Right atrium auricular region (tissue), 2 donors: ENCODE measurements at places on chromosomes 5 and 9. TPM values are rescaled to one million over a fixed set of nuclear protein-coding genes. Genes with fewer than 3 reads are reported as not detected.

GRCh38 chr5:135966790-135967189 is 12.0 kb upstream of the LECT2 start:
- H3K4me1 ChIP-seq = no peaks in the 10 kb centered on the region
- no peak overlapping the region for H3K4me3 ChIP-seq
- no peaks in the 10 kb centered on the region for H3K27me3 ChIP-seq
- H3K36me3 ChIP-seq = no peaks in the 10 kb centered on the region
- no peak overlapping the region for H3K27ac ChIP-seq
- no peak for DNase-seq

DNA sequence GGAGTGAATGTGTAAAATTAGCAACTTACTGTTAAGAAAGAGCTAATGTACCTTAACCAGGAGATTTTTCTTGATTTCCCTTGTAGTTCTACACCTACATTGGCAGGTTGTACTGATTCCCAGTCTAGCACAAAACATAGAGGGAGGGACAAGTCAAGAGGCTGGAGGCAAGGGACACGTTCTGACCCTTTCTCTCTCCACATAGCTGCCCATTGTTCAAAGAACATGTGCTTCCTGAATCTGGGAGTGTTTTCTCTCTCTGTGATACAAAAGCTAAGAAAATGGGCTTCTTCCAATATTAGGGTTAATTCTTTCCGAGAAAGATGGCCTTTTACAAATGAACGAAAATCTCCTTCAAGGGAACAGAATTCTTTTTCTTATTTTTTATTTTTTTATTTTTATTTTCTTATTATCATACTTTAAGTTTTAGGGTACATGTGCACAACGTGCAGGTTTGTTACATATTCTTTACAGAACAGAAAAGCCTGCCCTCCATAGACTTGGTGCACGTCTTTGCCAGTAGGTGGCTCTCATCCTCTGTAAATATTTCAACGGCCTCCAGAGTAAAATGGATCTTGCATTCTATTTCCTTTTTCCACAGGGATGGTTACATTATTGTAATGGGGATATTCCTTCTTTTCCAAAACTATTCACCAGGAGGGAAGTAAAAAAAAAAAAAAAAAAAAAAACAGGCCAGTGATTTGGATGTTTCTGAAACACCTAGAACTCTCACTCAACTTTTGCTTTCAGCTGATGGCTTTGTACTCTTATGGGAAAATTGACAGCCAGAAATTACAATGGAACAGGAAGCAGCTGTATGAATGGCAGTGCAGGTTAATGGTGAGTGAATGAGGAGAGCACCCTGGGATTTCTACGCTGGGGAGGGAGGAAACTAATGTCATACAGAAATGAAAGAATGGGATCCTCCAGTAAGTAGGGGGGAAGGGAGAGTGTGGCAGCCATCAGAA is 13.1 kb upstream of the IFNA5 start:
- H3K36me3 ChIP-seq = peaks cover 19% of the 10 kb centered on the region
- no peaks in the 10 kb centered on the region for H3K27me3 ChIP-seq
- no peak for DNase-seq
- no peak overlapping the region for H3K4me3 ChIP-seq
- no peak overlapping the region for H3K27ac ChIP-seq

GRCh38 chr5:74311961-74312360 is 328.6 kb downstream of the ENC1 start:
- no peak for DNase-seq
- H3K36me3 ChIP-seq = no peaks in the 10 kb centered on the region
- H3K4me3 ChIP-seq = no peak overlapping the region
- H3K4me1 ChIP-seq = no peaks in the 10 kb centered on the region
- H3K27ac ChIP-seq = no peak overlapping the region

The ZNF484 gene
- 6.6 TPM for total RNA-seq

The SHISAL2B gene
- total RNA-seq = not detected

GRCh38 chr9:126514037-126514821 is 99.5 kb upstream of the LMX1B start:
- no peak for DNase-seq
- H3K27me3 ChIP-seq = peaks cover 5% of the 10 kb centered on the region

DNA sequence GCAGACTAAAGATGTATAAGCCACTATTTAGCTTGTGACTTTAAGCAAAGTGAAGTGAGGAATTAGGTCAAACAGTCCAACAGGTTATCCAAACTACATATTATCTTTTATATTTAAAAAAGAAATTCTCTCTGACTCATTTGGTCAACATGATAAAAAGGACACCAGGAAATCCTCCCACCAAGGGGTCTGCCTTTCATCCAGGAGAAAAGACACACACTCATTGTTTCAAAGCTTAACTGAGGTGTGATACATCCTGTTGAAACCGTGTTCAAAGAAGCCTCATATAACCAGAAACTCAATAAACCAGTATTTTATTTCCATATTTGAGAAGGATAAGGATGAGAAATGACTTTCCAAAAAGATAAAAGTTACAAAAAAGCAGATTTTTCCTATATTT is 417.1 kb downstream of the HCN1 start:
- no peak overlapping the region for H3K27ac ChIP-seq
- no peak for DNase-seq
- no peak overlapping the region for H3K4me3 ChIP-seq
- H3K4me1 ChIP-seq = no peaks in the 10 kb centered on the region
- H3K36me3 ChIP-seq = no peaks in the 10 kb centered on the region

The BTNL9 gene
- total RNA-seq = 23.5 TPM

DNA sequence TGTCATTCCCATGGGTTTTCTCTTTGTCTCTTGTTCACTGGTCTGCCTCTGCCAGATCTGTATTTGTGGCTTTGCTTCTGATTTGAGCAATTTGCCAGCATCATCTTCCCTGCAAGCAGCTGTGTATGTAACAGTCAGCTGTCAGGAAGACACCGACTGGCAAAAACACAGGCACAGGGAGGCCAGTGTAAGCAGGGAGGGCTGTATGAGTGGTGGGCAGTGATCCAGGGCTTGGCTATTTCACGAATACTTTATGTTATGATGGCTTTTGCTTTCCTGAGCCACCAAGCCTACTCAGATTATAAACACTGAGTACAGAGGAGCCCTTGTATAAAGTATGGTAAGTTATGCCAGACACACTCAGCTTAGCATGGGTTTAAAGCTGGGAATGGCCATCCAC is 11.6 kb downstream of the BNIP1 start:
- H3K27ac ChIP-seq = no peak overlapping the region
- H3K36me3 ChIP-seq = peaks cover 62% of the 10 kb centered on the region
- H3K4me1 ChIP-seq = no peaks in the 10 kb centered on the region
- no peaks in the 10 kb centered on the region for H3K27me3 ChIP-seq

- peak overlapping the region; percentile 79 for H3K27ac ChIP-seq
- peak; percentile 71 for DNase-seq
- no peak overlapping the region for H3K4me3 ChIP-seq
- H3K27me3 ChIP-seq = no peaks in the 10 kb centered on the region
Measured at GRCh38 chr5:157384971-157385709, 74.9 kb upstream of the NIPAL4 start.

DNA sequence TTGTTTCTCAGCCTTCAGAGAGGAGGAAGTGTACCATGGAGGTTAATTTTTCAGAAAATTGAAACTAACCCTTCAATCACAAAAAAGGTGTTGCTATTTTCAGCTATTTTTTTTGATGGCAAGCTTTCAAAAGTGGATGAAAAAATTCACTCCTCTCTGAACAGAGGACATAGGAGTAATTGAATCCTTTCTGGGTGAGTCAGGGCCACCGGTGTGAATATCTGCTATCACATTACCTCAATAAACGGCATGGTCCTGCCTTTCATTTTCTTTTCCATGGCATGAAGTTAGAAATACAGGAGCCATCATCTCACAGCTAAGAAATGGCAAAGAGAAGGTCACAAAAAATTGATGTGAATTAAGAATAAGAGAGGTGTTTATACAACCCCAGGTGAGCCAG is 90.2 kb upstream of the CCDC112 start:
- DNase-seq = no peak
- no peaks in the 10 kb centered on the region for H3K27me3 ChIP-seq
- H3K27ac ChIP-seq = no peak overlapping the region
- no peaks in the 10 kb centered on the region for H3K4me1 ChIP-seq
- no peak overlapping the region for H3K4me3 ChIP-seq
- no peaks in the 10 kb centered on the region for H3K36me3 ChIP-seq

DNA sequence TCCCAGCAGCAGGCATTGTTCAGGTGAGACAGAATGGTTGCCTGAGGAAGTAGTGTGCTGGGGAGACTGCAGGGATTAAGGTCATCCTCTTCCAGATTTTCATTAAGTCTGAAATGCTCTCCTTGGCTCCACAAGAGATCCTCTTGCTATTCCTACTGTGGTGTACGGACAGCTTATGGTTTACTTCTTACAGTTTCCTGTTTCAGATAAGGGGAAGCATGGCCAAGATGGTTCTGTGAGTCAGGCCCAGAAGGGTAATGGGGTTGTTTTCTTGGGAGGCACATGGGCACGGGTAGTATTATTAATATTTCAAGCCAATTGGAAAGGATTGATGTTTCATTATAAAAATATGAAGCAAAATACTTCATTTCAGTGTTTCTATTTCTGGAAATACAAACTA is 42.9 kb downstream of the GLRX start:
- no peaks in the 10 kb centered on the region for H3K27me3 ChIP-seq
- peaks cover 13% of the 10 kb centered on the region for H3K36me3 ChIP-seq
- H3K4me1 ChIP-seq = no peaks in the 10 kb centered on the region
- peak overlapping the region; percentile 57 for H3K27ac ChIP-seq
- DNase-seq = no peak

The SLC24A2 gene
- not detected for total RNA-seq

The TXNDC8 gene
- not detected for total RNA-seq

The C7 gene
- 176 TPM for total RNA-seq

The STC2 gene
- total RNA-seq = 16.0 TPM
